GM23338 (cell line): ENCODE measurements at places on chromosomes 7 and 10.

GRCh38 chr7:74573512-74573911 lies 84.0 kb upstream of the GTF2I start:
- DNase-seq, result no peak

GRCh38 chr10:69953851-69954250 lies 98.8 kb upstream of the MACROH2A2 start:
- no peak for DNase-seq

DNA sequence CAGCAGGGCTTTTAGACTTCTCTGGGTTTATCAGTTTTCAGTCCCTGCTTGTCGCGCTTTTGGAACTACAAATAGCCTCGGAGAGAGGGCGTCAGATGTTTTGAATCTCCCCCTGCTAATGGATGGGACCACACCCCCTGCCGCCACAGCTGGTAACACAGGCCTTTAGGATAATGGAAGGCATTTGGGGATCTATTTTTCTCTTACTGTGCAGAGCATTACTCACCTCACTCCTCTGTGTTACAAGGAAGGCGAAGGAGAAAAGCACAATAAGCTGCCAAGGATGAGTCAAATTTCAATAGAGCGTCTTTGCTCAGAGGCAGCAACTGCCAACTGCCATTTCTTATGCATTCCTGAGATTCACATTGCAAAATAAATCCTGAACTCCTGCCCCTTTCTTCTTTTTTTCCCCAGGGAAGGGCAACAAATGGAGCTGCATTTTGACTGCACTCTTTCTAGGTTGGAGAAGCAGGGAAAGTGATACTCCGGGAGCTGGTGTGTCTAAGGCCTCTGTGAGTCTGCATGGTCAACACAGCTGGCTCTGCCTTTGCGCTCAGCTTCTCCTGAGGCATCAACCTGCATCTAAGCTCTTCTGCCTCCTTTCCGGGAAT lies 31.5 kb upstream of the SMNDC1 start:
- DNase-seq, result peak; percentile 64

- DNase-seq, result no peak
Measured at GRCh38 chr10:58023341-58024073, 244.2 kb downstream of the IPMK start.

GRCh38 chr7:55387062-55387965 lies 22.2 kb downstream of the LANCL2 start:
- peak; percentile 75 for DNase-seq
